ENCODE measurements at places on chromosomes 4 and X.

- DNase-seq = no peak
These were observed 4.0 kb upstream of the SH3D19 start for GRCh38 chr4:151329217-151330007.

GRCh38 chrX:136147315-136147901 lies at the start of gene FHL1:
Gene FHL1 (plus strand): TSS chrX:136147533.
- DNase-seq = no peak

GRCh38 chr4:183631577-183632198 lies 27.3 kb downstream of the RWDD4 start:
- DNase-seq = no peak

GRCh38 chrX:34341814-34342213 lies 209.7 kb upstream of the FAM47A start:
- no peak for DNase-seq

DNA sequence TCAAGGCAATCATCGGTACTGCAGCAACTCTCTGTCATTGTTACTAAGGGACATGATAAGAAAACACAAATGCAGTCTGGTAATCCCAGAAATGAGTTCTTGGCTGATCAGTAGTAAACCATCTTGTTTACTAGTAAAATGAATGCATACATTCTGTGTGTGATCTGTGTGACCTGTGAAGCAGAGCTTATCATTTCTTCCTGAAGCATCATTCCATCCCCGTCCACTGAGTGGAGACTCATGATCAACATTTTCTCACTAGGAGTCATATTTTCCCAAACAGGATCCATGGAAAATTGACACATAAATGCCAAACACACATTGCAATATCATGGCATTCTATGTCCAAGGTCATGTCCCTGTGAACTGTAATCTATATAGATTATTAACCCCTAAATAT lies 226.1 kb downstream of the ANKRD50 start:
- no peak for DNase-seq

GRCh38 chr4:2390784-2391421 lies 27.5 kb downstream of the ZFYVE28 start:
- no peak for DNase-seq

DNA sequence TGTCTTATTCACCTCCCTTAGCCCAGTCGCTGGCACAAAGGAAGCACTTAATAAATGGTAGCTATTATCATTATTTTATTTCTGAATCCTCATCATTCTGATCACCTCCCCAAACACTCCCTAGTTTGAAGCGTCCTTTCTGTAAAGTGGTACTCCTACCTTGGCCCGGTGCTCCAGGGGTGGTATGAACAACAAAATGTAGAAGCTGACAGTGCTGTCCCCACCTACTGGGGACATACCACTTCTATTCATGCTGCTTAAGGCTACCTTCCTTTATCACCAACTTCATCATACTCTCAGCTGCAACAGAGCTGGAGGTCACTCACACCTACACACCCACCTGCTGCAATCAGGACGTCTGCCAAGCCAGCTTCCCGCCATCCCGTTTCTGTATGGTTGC lies 40.8 kb upstream of the APLN start:
- no peak for DNase-seq

GRCh38 chrX:115889121-115889890 lies 281.2 kb upstream of the AGTR2 start:
- no peak for DNase-seq

DNA sequence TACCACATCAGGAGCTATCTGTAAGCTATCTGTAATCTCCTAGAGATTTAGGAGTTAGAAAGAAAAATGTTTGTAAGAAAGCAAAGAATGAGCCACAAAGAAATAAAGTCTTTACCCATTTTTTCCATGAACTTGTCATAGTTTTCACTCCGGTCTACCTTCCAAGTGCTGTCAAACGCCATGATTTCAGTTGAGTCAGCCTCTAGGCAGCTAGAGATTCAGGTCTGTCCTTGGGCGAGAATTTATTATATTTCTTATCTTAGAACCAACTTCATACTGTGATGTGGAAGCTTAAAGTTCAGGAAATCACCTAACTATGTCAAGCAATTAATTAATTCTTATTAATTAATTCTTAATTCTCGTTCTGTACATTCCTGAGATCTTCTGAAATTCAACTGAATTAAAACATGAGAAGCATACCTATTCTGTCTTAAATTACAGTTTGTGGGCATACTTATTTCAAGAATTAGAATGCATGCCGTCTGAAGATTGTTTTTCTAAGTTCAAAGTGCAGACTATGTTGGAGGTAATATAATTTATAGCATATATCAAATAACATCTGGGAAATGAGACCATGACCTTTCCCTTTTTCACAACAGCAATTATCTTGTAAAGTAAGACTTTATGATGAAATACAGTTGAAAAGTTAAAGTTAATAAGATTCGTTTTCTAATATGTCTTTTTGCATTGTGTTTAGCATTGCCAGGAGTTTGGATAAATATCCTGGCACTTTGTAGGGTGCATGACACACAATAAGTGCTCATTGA lies at the start of gene FABP2:
Gene FABP2, minus strand, starts transcription at position 218 of the 767 bp plus-strand sequence. Its CDS starts 36 bp downstream, at position 182.
- no peak for DNase-seq

DNA sequence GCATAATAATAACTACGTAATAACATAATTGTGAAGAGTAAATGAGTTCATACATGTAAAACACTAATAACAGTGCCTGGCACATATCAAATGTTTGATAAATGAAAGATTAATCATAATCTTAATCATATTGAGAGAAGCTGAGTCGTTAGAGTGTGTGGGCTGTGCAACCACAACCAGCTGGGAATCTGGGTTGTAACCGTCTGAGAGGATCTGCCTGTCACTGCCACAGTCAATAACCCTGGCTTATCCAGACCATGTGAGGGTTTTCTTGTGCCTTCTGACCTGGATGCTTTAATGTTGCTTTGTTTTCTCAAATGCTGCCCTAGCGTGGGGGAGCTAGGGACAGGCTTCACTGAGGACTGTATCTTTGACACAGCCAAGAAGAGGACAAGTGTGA lies 73.9 kb downstream of the TRPC5 start:
- DNase-seq = no peak

DNA sequence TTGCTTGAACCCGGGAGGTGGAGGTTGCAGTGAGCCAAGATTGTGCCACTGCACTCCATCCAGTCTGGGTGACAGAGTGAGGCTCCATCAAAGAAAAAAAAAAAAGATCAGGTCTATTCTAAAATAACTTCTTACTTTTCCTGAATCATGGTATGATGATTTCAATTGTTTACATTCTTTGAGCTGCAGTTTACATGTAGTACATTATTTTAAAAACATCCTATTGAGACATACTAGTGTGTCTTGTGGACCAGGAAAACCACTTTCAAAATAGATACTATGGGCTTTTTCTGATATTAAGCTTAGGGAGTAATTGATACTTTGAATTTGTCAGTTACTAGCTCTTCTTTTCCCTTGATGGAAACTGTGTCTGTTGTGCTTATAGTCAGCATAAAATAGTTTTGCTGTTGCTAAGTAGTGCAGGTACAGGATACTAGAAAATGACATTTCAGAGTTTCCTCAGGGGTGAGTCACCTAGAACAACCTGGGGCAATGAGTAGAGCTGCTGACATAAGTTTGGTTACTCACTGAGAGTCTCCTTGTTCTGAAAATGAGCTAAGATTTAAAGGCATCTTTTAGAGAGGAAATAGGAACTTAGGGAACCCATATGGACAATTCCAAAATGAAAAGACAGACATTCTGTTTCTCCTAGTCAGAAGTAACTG lies 53.2 kb upstream of the C4orf54 start:
- DNase-seq = no peak

DNA sequence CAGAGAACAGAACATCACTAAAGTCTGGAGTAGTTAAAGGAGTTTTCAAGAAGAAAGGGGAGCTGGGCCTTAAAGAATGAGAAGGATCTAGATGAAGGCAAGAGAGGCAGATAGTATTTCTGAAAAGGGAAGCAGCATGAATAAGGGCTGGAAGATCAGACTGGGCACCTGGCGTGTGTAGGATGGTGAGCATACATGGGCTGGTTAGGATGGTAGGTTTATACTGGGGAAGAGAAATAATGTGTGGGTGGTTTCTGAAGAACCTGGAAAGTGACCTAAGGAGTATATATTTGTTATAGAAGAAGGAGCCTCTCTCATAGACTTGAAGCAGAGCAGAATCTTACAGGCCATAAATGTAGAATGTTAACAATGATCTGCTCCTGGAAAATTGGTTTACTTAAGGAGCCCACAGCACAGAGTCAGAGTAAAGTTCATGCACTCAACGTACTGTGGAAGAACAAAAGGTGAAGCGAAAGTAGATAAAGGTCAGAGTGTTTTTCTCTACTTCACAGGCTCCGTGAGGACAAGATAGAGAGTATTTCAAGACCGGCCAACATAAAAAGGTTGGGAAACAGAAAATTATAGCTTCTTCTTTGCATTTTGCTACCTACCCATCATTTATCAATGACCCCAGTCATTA lies 35.8 kb downstream of the MBNL3 start:
- no peak for DNase-seq

DNA sequence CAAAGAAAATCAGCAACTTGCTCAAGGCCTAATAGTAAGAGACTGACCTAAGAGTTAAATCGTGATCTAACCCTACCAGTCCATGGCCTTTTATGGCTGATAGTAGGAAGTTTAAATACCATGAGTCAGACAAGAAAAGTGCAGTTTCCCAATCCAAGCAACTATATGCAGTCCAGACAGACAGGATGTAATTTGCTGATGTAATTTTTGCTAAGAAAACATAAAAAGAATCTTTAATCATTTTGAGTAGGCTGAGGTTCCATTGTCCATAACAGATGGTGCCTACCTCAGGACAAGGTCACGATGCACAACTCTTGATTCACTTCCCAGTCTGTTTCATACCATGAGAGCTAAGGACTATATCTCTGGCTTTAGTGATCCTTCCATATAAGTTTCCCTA lies 317.5 kb upstream of the GRIA3 start:
- DNase-seq = no peak

DNA sequence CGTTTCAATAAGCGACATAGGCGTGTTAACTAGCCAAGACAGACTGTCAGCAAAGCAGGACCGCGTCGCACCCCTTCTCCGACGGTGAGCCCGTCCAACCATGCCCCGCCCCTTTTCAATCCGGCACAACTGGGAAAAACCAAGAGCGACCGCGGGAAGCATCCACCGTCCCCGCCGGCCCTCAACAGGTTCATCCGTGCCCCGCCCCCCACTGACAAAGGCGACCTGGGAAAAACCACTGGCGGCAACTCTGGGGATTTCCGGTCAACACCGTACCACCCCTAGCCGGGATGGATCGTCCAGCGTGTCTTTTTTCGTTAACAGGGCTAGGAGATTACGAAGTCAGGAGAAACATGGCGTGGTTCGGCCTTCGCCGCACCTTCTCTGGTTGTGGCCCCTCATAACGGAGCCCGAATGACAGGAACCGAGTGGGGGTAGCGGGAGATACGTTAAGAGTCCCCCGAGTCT lies 377 bp downstream of the TIMM17B start:
- no peak for DNase-seq

DNA sequence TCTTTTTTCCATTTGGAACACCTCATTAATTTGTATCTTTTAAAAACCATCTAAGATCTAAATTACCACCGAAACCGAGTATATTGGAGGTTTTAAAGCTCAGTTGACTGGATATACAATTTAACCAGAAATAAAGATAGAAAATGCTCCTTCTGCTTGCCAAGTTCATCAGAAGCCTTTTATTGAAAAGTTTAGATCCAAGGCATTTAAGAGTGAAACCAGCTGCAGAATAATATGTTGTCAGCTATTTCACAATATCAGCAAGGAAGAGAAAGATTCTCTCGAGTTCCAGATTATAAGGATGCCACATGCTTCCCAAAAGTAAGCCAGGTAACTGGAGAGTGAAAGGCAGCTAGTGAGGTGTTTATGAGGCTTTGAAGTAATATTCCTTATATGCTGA lies 217.4 kb downstream of the DCTD start:
- no peak for DNase-seq

DNA sequence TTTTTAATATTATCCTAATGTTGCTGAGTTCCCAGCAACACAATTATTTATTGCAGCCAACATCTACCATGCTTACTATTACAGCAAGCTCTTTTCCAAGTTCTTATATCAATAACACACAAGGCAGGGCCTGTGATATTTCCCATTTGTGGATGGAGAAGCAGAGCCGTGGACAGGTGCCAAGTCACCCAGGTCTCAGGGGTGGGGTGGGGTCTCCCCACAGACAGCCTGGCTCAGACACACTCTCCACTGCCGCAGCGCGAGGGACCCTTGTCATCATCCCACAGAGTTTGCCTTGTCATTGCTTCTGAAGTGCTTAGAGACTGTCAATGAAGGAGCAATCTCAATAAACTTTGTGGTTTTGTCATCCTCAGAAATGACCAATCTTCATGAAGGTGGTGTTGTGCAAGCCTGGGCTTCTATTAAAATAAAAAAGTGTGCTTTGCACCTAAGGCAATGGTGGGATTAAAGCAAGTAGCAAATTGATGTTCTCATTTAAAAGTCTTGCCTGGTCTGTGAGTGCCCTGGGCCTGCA lies 76.1 kb downstream of the SORBS2 start:
- DNase-seq = no peak

GRCh38 chrX:37287741-37288444 lies 61.3 kb upstream of the PRRG1 start:
- DNase-seq = no peak

- DNase-seq = no peak
These were observed 5.7 kb downstream of the TRPC5OS start for GRCh38 chrX:111881715-111882114.
